ENCODE measurements at places on chromosomes 7 and 10. TPM values are rescaled to one million over a fixed set of nuclear protein-coding genes. Genes with fewer than 3 reads are reported as not detected.

GRCh38 chr7:1812509-1813393, 142.7 kb downstream of the ELFN1 start:
- no peak for DNase-seq

DNA sequence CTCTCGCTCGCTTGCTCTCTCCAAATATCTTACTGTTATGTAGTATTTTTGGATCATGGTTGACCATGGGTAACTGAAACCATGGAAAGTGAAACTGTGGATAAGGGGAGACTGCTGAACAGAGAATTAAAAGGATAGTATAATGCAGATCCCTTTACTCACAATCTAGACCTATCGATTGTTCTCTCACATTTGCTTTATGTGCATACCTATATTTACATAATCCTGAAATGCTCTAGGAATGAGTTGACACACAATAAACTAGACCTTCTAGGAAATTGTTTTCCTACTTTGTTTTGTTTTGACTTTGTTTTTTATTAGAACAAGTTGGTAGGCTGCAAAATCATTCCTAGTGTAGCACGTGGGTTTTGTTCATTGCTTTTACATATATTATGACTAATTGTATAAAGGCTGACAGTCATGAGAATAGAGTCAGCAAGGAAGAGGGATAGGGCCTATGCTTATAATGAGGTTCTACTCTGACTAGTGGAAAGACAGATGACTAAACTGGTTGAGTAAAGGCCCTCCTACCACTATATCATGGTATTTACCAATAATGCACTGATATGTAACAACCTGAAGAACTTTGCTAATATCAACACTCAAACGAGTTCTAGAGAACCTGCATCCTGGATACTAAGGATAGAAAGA, 175.3 kb upstream of the TARP start:
- DNase-seq: no peak

- DNase-seq: no peak
These were observed 2.1 kb downstream of the CTBP2 start for GRCh38 chr10:125158275-125158600.

- no peak for DNase-seq
These were observed 146.3 kb upstream of the SP8 start for GRCh38 chr7:20932785-20933527.

NKX6-2 gene
- not detected for total RNA-seq

GRCh38 chr10:87750001-87750671, 67.9 kb downstream of the ATAD1 start:
- no peak for DNase-seq

DNA sequence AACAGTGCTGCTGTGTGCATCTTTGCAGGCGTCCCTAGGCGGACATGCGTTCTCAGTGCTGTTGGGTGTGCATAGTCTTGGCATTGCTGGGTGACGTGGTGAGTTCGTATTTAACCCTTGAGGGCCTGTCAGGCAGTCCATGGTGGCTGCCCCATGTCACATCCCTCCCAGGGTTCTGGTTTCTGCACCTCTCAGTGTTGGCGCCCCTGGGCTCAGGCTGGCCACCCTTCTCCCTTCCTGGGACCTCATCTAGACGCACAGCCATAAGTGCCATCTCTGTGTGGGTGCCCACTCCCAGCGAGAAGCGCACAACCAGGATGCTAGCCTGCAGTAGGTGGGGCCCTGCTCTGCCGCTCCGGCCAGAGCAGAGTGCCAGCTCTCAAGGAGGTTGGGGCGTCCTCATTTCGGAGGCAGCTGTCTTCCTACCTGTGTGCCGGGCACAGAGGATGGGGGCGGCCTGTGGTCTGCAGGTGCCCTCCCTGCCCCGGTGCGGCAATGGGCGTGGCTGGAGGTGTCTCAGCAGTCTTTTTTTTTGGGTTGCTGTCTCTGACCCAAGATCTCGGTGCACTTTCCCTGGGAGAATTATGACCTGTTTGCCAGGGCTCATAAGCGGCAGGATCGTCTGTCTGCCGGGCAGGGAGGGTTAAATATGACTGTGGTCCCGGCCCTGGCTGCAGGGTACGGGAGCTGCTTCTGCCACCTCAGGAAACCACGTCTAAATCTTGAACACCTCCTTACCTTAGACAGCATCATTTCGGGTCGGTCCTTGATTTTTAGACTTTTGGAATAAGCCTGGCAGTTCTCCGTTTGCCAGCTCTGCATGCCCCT, 6.5 kb downstream of the INPP5A start:
- no peak for DNase-seq

DNA sequence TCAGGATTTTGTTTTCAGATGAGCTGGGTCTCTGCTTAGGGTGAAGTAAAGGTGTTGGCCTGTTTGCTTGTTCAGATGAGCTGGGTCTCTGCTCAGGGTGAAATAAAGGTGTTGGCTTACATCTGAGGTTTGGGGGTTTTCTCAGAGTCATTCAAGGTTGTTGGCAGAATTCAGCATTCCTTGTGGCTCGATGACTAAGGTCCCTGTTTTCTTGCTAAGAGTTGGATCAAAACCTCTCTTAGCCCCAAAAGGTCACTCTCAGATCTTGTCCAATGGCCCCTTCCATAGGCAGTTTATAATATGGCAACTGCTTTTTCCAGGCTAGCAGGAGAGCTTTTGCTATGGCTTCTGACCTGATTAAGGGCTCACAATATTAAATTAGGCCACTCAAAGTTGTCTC, 106.6 kb downstream of the ADAM22 start:
- no peak for DNase-seq

DNA sequence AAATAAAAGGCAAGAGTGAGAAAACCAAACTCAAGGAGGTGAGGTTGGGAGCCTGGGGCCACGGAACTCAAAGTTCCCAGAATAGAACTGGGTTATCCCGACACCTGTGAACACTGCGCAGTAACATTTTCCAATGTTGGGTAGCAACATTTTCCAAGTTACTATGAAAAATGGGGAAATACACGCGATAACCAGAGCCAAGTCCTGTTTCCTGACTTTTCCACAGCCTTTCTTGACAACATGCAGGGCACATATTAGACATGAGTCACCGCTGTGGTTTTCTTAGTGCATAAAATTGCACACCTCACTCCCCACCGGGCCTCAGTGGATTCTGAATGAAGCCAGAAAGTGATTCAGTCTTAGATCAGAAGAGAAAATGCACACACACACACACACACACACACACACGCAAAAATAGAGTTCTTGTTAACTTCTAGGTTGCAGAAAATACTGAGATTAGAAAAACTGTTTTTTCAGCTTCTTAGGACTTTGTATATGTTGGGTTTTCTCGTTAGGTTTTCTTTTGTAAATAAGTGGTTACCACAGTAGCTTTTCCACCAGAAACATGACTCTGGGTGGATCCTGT, 70.0 kb downstream of the CAMK1D start:
- peak; percentile 27 for DNase-seq

DNA sequence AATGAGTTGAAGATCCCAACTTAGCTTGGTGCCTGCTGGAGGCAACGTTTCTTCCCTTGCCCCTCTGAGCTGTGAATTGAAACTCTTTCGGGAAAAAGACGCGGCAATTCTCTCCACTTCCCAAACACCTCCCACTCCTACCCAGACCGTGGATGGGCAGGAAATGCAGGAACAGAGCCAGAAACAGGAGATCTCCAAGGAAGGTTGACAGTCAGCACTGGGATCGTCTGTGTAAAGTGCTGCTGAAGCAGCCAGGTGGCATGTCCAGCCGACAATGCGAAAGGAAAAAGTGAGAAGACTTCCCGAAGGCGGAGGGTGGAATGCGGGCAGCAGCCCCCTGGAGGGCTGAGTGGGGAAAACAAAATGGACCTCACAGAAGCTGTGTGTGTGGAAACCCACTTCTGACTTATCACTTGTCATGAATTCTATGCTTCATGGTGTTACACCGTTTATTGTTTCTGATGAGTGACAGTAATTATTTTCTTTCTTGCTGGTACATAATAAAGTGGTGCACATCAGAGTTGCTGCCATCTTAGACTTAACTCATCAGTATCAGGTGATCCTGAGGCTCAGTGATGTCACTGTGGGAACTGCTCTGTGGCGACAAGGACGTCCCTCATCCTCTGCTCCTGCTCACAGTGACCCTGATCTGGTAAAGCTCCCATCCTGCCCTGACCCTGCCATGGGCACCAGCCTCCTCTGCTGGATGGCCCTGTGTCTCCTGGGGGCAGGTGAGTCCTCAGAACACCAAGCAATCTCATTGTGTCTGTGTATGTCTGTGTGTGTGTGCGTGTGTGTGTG, 220.5 kb upstream of the PRSS1 start:
- no peak for DNase-seq

- no peak for DNase-seq
These were observed 22.3 kb downstream of the GRID1 start for GRCh38 chr10:86344281-86344680.

DNA sequence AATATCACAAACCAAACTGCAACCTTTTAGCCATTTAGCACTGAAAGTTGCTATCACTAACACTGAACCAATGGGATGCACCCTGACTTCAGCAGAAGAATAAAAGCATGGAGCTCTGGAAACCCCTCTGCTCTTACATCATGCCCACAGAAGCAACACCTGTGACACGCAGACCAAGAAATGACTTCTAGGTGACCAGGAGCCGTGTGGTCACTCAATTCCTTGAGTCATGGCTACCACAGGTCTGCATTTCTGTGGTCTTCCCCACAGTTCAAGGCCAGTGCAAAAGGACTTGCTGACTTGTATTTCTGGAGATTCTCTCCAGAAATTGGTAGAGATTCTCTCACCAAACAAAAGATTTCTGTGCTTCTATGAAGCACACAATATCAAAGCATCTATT, 38.3 kb downstream of the NRCAM start:
- DNase-seq: no peak

ADCY1 gene
- 0.26 TPM for total RNA-seq

DNA sequence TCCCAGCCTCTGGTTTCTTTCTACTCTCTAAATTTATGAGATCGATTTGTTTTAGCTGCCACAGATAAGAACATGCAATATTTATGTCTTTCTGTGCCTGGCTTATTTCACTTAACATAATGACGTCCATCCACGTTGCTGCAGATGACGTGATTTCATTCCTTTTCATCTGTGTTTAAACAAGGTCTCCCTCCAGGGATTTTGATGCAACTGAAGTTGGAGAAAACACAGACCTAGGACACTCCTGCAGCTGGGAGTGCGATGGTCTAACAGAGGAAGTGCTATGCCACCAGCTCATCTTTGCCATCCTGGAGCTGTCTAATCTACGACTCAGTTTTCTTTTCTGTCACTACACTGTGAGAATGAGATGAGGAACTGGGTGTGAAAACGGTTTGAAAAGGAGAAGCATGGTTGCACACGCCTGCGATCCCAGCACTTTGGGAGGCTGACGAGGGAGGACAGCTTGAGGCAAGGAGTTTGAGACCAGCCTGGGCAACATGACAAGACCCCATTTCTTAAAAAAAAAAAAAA, 1.5 kb upstream of the KCTD7 start:
- no peak for DNase-seq

UTF1 gene
- total RNA-seq: not detected

EN2 gene
- not detected for total RNA-seq

DNA sequence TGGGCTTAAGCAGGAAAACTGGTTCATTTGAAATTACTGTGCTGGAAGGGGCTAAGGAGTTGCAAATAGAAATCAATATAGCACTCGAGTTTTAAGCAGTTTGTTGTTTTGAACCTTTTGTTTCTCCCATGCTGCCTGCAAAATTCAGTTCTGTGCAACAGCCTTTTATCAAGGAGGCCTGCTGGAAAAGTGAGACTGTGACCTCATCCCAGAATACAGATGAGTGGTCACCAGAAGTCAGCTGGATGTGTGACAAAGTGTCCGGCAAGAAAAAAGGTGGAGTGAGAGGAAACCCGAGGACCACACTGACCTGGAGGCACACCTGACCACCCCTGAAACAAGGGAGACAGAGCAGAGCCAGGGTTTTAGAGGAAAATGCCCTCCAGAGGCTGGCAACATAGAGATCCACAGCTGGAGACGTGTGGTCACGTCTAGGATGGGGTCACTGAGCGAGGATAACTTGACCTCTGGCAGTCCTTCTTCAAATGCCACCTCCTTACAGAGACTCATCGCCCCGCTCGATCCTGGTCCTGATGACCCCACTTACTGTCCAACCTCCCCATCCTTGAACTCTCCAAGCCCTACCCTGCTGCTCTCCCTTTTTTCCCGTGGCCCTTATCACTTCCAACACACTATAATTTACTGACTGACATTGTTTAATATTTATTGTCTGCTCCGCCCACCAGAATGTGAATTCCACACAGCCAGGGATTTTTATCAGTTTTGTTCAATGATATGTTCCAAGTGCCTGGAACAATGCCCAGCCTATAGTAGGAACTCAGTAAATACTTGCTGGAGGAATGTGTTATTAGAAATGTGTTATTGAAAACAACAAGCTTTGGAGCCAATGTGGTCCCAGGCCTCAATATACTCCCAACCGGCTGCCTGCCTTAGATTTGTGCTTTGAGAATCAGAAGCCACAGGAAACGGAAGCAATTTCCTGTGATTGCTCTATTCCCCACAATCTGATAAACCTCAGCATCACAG, 243.8 kb downstream of the GLI3 start:
- peak; percentile 55 for DNase-seq

GPR141 gene
- not detected for total RNA-seq

- no peak for DNase-seq
These were observed 9.0 kb upstream of the RSBN1L start for GRCh38 chr7:77687100-77687746.

TSPAN13 gene
- 24.6 TPM for total RNA-seq

- DNase-seq: no peak
These were observed 10.5 kb downstream of the GET4 start for GRCh38 chr7:886626-887487.

RSPH10B2 gene
- 0.13 TPM for total RNA-seq

HOXA7 gene
- total RNA-seq: 0.13 TPM

GRCh38 chr10:28459453-28460144, 73.3 kb upstream of the WAC start:
- no peak for DNase-seq

KIAA1549 gene
- total RNA-seq: 1.9 TPM

DNA sequence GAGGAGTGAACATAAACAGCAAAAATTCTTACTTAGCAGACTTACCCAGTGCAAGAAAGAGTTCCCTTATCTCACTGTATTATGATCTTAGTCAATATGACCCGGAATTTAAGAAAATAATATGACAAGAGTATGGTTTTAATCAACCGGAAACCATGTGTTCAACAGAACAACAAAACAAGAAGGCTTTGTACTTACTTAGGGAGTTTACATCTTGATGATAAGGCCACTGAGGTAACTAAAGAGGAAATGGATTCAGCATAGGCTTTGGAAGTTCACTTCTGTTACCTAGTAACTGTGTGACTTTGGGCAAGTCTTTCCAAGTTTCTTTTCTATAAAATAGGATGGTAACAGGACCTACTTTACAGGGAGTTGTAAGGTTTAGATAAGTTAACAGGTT, 7.4 kb upstream of the FAS start:
- peak; percentile 68 for DNase-seq

Measured in pulmonary artery endothelial cell (primary cell).